ENCODE measurements at places on chromosomes 2 and 18.

- no peak for DNase-seq
Measured at GRCh38 chr18:28398471-28398870, 221.5 kb upstream of the CDH2 start.

- DNase-seq: no peak
Measured at GRCh38 chr2:6896930-6897759, 19.6 kb downstream of the RSAD2 start.

- no peak for DNase-seq
Measured at GRCh38 chr18:8689517-8689916, 15.8 kb upstream of the MTCL1 start.

DNA sequence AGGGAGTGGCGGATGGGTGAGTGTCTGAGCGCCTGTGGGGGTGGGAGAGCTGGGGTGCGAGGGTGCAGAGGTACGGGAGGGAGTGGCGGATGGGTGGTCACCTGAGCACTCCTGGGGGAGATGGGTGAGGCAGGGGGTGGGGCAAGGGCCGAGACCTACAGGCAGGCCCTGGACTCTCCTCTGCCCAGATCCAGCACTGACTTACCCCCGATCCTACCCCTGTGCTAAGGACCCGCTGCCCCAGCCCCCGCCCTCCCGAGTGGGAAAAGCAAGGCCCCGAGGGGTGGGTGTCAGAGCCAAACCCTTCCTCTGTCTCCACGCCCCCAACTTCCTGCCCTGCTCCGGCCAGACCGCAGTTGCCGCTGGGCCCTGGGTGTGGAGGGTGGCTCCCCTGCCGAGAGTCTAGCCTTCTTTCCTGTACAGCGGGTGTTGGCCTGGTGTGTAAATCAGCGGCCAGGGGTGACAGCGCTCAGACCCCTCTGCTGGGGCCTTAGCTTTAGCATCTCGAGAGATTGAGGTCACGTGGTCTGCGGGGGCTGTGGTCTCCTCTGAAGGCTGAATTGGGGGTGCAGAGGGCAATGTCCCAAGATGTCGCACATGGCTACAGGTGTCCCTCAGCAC lies 12.5 kb downstream of the BOK start:
- no peak for DNase-seq

DNA sequence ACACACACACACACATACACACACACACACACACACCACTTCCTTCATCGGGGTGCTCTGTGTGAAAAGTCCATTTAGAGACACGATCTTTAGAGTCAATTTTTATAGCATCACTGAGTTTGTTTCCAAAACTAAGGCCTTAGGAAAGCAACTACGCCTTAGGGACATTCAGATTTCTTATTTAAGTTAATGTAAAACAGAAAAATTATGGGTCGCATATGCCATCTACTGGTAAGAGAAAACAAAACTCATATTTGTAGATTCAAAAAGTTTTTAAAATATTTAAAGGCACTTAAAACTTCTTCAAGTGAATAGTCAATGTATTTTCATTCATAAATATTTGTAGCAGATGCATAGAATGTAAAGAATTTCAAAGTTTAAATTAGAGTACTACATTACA lies 166.2 kb downstream of the ATAD2B start:
- DNase-seq: no peak

- DNase-seq: no peak
Measured at GRCh38 chr2:17309181-17309580, 209.1 kb downstream of the RAD51AP2 start.

GRCh38 chr2:189350540-189351209 lies 90.6 kb upstream of the WDR75 start:
- DNase-seq: no peak

- no peak for DNase-seq
Measured at GRCh38 chr18:79816092-79816491, 18.4 kb downstream of the KCNG2 start.

DNA sequence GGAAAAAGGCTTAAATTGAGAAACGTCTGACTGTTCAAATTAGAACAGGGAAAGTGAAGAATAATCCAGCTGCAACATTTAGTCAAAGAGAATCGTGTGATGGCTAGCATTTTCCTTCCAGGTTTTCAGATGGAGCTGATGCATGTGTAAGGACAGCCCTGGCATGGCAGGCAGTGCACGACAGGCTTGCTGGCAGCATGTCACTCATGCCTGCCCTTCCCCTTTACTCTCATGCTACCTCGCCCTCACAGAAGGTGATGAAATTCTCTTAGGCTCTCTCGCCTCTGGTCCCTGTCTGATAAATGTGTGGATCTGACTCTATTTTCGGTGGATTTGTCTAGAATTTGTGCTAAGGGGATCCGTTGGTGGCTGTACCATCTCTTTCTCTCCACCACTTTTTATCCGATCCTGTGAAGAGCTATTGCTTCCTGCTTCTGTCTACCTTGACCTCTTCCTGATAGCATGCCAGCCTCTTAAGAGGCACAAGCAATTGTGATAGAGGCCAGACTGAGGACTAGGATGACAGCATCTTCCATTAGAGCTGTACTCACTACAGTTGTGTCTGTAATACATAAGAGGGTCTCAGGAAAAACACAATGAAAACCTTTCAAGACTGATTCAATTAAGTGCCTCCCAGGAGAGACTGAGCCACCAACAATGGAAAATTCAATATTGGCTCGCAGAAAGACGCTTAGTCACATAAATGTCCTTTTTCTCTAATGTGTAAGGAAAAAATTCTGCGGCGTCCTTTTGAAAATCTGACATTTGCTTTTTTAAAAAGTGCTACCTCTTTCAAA lies 65.6 kb upstream of the NOSTRIN start:
- no peak for DNase-seq

DNA sequence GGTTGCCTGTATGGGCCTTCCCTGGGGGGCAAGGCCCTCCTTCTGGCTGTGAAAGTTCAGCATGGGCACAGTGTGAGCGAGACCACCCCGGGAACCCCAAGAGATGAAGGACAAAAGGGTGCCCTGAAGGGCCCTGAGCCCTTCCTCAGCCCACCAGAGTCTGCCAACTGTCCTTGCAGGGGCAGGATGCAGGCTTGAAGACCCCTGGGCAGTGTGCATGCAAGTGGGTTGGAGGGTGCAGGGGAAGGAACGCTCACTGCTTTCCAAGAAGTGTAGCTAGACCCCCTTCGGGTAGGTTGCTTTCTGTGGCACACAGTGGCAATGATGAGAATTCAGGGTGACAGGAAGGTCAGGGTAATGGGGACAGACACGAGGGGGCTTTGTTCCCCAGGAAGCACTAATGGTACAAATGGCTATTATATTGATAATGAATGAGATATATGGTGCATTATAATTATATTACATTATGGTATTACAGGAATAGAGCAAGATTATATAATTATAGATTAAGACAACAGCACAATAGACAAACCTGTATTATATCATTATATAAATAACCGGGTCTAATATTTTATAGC lies 228.7 kb downstream of the ATAD2B start:
- no peak for DNase-seq

- peak; percentile 52 for DNase-seq
Measured at GRCh38 chr2:74919827-74920226, 38.6 kb upstream of the POLE4 start.

- DNase-seq: no peak
Measured at GRCh38 chr2:207064128-207064690, 101.5 kb downstream of the KLF7 start.

- no peak for DNase-seq
Measured at GRCh38 chr2:15334644-15335326, 226.3 kb downstream of the NBAS start.

- DNase-seq: no peak
Measured at GRCh38 chr2:121272596-121272995, 12.4 kb downstream of the TFCP2L1 start.

GRCh38 chr2:208189069-208189809 lies 591 bp downstream of the C2orf80 start:
- DNase-seq: no peak

DNA sequence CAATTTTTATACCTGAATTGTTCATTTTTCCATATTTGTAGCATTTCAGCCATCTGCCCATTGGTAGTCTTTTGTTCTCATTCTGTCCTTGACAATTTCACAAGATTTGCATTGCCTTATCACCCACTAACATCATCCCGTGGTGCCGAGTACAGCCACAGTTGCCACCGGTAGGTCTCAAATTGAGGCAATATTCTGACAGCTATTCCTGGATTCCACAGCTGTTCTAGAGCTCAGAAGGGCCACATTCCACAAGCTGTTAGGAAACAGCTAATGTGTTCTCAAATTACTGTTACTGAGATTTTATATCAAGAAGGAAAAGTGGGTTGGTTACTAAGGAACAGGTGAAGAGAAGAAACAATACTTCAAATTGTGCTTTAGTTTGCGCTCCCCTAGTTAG lies 178.8 kb downstream of the RPRM start:
- no peak for DNase-seq

GRCh38 chr2:219638948-219639755 lies 11.7 kb downstream of the SLC4A3 start:
- DNase-seq: no peak

- no peak for DNase-seq
Measured at GRCh38 chr2:222532315-222532714, 108.0 kb downstream of the SGPP2 start.

- no peak for DNase-seq
Measured at GRCh38 chr2:162261032-162261945, 18.0 kb upstream of the FAP start.

DNA sequence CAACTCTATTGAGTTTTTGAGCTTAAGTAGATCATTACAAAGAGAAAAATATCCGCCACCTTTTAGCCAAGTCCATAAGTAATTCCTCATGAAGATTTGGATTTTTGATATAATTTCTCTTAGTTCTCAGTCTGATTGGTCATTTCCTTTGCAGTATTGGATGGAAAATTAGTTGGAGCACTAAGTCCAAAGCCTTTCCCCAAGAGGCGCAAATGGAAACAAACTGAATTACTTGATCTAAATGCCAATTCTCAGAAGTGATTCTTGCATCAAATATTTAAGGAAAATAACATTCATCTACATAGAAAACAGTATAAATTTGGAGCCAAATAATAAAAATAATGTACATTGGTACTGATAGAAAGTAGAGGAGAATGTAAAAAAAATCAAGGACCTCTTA lies 115.6 kb downstream of the CACNB4 start:
- DNase-seq: no peak

DNA sequence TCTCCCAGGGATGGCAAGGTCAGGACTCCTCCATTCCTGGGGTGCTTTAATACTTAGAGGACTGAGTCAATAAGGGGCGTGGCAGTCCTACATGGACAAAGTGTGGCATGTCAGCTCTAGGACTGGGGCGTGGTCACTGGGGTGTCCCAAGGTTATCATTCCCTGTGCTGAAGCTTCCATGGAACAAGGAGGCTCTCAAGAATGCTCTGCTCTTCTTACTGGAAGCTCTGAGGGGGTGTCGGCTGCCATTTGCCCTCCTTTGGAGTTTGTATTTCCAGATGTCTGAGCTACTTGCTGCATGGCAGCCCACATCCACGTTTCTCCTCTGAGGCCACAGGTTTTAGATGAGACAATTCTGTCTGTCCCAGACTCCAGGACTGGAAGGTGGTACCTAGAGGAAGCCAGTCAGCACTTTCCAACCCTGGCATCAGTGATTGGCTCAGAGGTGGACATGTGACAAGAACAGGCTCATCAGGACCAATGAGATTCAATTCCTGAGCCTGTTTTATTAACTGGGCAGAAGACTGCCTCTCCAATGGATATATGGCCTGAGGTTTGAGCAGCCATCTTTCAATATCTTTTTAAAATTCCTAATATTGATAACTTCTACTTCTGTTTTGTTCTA lies 128.9 kb upstream of the ARL4C start:
- DNase-seq: no peak

GRCh38 chr2:104249629-104250028 lies 604.3 kb upstream of the POU3F3 start:
- no peak for DNase-seq

DNA sequence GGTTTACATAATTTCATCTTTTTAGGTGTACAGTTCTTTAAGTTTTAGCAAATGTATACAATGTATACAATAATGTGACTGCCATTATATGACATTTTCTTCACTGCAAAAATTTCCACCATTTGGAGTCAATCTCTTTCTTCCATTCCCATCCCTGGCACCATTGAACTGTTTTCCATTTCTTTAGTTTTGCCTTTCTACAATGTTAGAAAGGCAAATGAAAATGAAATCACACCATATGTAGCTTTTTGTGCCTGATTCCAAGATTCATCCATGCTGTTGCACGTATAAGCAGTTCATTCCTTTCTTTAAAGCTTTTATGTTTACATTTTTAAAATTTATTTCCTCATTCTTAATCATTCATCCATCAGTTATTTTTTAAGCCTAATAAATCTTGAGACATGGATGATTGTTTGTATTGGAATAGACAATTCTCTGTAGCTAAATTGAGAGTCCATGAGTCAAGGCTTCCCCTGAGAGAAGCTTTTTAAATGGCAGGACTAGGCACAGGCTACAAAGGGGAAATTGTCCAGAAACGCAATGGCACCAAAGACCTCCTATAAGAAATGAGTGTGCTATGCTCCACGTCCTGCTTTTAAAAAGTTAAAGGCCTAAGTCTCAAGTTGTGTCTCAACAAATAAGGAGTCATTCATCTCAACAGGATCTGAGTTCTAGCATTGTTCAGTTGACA lies 8.7 kb upstream of the COL5A2 start:
- DNase-seq: no peak

GRCh38 chr2:217662984-217663602 lies 339.7 kb downstream of the TNS1 start:
- DNase-seq: no peak

GRCh38 chr2:47073641-47074040 lies 81.5 kb downstream of the STPG4 start:
- DNase-seq: no peak

DNA sequence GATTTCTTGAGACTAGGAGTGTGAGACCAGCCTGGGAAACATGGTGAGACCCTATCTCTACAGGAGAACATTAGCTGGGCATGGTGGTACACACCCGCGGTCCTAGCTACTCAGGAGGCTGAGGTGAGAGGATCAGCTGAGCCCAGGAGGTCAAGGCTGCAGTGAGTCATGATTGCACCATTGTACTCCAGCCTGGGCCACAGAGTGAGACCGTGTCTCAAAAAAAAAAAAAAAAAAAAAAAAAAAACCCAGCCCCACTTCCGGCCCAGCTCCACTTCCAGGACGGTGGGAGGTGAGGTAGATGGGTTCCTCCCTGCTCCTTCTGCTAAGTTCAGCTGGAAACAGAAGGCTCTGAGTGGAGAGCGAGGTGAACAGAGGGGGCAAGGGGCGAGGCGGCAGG lies 41.4 kb upstream of the NFATC1 start:
- no peak for DNase-seq

- DNase-seq: no peak
Measured at GRCh38 chr2:14975381-14975780, 342.9 kb downstream of the LRATD1 start.

GRCh38 chr2:40204268-40204667 lies 247.6 kb downstream of the SLC8A1 start:
- DNase-seq: no peak

- no peak for DNase-seq
Measured at GRCh38 chr18:35713545-35713944, 132.0 kb downstream of the GALNT1 start.

GRCh38 chr2:104746858-104747257 lies 107.1 kb upstream of the POU3F3 start:
- DNase-seq: no peak

- DNase-seq: no peak
Measured at GRCh38 chr18:68221111-68221724, 493.7 kb downstream of the TMX3 start.

GRCh38 chr2:41540272-41540998 lies 507.4 kb upstream of the PKDCC start:
- DNase-seq: no peak

All from stimulated activated CD8-positive, alpha-beta memory T cell treated with anti-CD3 and anti-CD28 coated beads, Interleukin-4, amount 100 ng/mL, for 1 hour (primary cell).